ENCODE measurements at places on chromosomes 16 and 17.
A peak's percentile ranks its signal among the peaks of the same experiment; 100 is the strongest.

- DNase-seq: no peak
Observed at GRCh38 chr16:46833460-46833800, 2.5 kb upstream of the C16orf87 start.

DNA sequence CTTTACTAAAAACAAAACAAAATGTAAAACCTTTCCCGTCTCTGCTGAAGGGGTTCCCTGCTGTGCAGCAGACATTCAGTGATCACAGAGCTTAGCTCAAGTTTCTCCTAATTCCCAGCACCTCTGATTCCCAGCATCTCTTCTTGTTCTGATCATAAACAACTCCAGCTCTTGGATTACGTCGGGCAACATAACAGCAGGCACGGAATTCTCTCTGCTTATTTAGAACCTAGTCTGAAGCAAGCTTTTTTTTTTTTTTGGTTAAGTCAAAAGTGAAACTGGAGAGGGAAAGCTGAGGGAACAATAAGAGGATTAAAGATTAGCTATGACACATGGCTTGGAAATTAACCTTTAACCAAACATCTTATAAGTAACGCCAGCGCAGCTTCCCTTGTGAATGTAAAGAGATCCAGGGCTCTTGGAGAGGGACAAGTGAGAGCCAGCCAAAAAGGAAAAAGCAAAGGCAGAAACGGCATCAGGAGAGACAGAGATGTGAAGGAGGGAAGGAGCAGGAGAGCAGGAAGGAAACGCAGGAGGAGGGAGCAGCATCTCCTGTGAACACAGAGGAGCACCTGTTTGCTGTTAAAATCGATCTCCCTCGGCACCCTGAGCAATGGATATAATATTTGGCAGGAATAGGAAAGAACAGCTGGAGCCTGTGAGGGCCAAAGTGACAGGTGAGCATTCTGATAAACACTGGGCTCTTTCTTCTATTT is at the start of gene BCO1:
Gene BCO1 (plus strand): TSS at position 394 of the 716 bp plus-strand sequence. CDS start 220 bp downstream, at position 614.
- DNase-seq: peak; percentile 76

- DNase-seq: no peak
Observed at GRCh38 chr16:80984124-80984892, 22.4 kb downstream of the CMC2 start.

DNA sequence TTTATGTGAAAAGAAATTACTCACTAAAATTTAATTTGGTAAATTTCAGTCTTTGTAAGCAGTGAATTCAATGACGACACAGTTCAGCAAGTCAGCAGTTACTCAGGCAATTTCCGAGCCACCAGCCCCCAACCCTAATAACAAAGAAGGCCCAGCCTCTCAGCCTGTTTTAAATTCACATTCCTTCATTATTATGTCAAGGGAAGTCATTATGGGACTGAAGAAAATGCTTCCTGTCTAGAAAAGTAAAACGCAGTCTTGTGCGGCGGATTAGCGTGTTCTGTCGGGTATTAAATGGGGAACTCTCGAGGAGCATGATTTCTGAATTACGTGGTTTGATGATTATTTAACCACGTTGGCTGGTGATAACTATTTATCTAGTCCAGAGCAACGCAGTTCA is 177.6 kb downstream of the AIPL1 start:
- peak; percentile 51 for DNase-seq

DNA sequence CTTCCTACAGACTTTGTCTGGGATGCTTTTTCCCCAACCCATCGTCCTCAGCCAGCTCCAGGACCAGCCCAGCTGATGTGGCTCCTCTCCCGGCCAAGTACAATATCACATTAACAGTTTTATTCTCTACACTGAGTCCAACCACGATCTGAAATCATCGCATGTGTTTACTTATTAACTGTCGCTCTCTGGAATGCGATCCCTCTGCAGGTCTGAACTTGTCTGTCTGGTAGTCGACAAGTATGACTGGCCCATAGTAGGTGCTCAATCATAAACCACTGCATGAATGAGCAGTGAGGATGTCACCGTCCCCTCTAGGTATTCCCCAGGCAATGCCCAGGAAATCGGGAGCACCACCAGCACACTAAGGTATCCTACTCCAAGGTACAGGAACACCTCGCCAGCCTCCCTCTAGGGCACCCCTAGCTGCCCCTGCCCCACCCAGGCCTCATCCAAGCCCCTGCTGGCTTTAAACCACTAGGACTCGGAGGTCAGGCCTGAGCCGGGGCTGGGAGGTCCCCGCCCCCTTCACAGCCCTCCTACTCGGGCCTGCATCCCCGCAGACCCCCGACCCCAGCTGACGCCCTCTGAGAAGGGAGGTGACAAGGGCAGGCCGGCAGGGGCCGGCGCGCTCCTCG is 27.7 kb downstream of the RTN4RL1 start:
- DNase-seq: no peak

- DNase-seq: no peak
Observed at GRCh38 chr17:17358060-17358751, 55.0 kb downstream of the NT5M start.

- DNase-seq: peak; percentile 58
Observed at GRCh38 chr16:47392081-47392480, 68.8 kb downstream of the ITFG1 start.

DNA sequence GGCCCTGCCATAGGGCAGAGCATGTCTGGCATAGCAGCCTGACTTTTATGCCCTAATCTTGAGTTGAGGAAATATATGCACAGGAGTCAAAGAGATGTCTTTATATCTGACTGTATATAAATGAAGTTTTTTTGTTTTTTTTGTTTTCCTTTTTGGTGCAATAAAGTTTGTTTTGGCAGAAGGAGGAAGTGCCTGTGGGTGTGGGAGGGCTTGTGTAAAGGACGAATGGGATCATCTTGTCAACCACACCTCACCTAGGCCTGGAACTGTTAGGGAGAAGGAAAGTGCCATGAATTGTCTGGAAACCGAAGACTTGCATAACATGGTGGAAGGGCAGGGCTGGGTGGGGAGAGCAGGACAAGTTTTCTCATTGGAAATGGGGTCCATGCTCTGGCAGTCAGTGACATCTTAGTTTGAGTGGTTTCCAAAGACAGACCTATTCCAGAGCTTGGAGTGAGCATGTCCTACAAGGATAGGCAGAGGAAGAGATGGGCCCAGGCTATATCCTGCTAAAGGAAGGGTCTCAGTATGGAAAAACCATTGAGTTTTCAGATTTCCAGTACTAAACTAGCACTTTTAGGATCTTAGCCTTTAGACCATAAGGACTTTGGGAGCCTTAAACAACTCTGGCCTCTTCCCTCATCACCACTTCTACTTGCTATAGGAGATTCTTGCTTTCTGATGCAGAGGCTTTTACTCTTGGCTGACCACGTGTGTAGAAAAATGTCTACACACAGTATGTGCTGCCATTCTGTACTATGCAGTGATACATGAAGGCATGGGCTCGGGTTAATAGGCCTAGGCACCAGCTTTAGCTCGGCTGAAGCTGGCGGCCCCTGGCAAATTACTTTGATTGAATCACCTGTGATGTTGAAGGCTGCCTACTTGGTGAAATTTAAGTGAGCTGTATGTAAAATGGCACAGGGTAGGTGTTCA is 15.5 kb downstream of the SNF8 start:
- DNase-seq: peak; percentile 25

GRCh38 chr17:64004218-64004770 is 6.1 kb downstream of the PRR29 start:
- DNase-seq: no peak

DNA sequence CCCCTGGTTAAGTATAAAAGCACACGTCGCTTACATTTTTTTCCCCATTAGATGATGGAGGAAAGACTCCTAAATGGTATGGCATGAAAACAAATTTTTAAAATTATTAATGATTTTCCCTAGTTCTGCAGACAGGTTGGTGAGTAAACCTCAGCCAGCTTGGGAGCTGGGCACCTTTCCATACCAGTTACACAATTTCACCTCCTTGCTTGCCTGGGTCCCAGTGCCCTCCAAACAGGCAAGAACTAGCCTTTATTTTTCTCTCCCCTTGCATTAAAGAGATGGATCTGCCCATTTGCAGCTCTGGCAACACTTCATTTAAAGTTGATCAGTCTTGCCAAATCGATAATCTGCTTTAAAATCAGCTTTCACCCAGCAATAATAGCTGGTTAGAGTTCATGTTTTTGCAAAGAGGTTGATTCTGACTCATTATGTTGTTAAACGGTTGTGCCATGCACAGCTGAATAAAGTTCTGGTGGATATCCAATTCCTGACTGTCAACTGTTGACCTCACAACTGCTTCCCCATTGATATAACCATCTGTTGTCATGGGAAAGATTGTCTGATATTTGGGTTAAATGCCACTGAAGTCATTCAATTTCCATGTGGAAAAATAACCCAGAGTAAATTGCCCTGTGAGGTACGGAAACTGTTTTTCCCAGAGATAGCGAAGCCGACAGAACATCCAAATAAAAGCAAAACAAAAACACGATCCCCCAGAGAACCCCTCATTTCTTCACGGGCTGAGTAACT is 1.3 kb downstream of the C17orf58 start:
- DNase-seq: peak; percentile 88

DNA sequence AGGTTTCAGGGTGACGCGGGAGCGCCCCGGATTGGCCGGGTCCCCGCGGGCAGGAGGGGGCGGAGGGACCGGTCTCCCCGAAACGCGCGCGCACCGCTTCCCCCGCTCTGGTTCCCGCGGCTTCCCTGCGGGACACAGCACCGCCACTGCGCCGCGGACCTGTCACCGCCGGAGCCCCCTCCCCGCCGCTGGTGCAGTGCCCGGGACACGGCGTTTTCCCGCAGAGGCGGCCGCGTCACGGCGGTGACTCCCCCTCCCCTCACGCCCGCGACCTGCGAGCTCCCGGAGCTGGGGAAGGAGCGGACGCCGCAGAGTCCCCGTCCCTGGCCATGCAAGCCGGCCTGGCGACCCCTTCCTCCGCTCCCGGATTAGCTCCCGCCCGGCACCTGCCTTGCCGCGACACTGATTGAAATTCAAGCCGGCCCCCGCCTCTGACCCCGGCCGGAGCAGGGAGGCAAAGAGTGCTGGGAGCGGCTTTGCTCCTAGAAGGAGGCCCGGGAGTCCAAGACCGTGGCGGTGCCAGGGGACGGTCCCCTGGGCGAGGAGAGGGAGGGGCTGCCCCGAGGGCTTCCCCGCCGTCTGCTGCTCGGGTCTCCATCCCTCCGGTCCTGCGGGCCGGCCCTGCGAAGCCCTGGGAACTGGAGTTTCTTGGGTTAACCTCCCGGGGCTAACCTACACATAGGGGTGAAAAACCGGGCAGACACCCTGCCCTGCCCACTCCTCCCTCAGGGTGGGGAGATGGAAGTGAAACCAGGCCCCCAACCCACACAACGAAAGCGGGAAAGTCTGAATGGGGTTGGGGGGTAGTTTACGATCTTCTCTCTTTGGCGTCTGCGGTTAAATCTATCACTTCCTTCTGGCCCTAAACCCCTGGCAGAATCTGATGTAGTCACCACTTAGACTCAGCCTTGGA is 1.0 kb downstream of the RHBDL3 start:
- no peak for DNase-seq

DNA sequence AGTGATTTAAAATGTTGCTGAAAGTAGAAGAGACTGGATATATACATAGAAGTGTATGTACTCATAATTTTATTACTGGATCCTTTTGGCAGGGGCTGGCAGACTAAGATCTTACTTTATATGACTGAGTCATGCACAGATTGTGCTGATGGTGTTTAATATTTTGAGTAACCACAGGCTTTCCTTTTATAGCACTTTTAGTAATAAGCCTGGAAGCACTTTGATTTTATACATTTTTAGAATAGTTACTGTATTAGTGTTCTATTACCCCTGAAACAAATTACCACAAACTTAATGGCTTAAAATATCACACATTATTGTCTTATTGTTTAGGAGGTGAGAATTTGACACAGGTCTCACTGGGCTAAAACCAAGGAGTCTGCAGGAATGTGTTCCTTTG is 113.4 kb upstream of the CDH8 start:
- peak; percentile 1 for DNase-seq

DNA sequence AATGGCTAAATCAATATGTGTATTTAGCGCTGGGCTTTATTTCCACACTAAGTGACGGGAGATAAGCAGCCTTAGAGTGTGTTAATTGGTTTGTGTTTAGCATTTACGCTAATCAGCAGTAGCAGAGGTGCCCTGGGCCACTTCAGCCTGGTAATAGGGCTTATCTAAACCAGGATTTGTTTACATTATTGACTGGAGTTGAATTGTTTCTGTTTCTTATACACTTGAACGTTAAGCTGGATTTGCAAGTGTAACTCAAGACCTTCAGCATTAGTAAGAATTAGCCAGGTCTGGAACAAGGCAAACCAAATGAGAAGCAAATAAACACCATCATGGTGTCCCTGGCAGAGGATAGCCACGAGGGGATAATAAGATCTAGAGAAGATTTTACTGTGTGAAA is 313.6 kb downstream of the HS3ST4 start:
- no peak for DNase-seq

GRCh38 chr17:36686123-36686669 is 84.8 kb downstream of the MRM1 start:
- no peak for DNase-seq

- peak; percentile 71 for DNase-seq
Observed at GRCh38 chr16:86508028-86508946, 2.0 kb upstream of the FOXF1 start.

DNA sequence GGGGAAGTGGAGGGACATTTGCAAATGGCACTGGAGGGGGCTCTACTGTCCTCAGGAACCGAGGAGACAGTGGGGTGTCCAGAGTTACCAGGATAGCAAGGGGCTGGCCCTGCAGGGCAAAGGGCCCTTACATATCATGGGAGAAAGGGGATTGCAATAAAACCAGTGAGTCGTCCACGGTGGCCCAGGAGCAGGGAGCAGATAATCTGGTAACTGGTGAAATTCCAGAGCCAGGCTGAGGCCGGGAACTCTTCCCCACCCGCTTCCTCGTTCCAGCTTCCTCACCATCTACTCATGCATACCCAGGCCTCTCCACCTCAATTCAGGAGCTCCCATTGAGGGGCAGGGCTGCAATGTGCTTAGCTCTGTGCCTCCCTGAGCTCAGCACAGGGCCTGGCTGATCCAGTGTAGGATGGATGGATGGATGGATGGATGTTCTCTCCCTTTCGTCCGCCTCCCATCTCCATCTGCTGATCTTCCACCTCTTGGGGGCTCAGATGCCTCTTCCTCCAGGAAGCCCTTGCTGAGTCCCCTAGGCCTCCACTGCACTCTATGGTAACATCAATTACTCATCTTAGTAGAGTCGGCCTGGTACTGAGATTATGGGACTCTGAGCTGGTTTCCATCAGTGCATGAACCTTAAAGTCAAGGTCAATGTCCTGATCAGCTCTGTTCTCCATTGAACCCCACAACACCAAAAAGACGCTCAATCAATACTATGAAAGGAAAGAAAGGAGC is 41.2 kb upstream of the NDRG4 start:
- no peak for DNase-seq

DNA sequence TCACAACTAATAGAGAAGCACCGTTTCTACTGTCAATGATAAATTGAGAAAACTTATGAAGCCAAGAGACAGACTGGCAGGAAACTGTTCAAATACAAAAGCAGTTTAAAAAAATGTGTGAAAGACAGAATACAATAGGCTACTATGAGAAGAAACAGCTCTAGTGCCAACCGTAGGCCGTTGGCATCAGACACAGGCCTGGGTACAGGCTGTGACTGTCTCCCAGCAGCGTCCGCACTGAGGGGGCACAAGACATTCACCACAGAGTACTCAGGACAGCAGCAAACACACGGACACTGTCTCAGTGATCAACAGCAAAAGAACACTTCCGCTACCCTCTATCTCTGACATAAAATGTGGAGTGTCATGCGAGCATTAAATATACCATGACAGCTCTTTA is 7.8 kb upstream of the C1QBP start:
- DNase-seq: no peak

- DNase-seq: no peak
Observed at GRCh38 chr16:78524066-78524595, 424.7 kb downstream of the WWOX start.

GRCh38 chr17:38727736-38728135 is 2.4 kb upstream of the CISD3 start:
- no peak for DNase-seq

GRCh38 chr16:71542377-71542776 is 16.2 kb downstream of the CHST4 start:
- peak; percentile 45 for DNase-seq
